Urinary bladder (tissue), 4 donors: ENCODE measurements at places on chromosomes 11 and 22.

- DNase-seq: no peak
These were observed 38.1 kb upstream of the SWAP70 start for GRCh38 chr11:9625728-9626127.

- no peak for DNase-seq
These were observed 899 bp upstream of the KLHDC7B start for GRCh38 chr22:50544746-50545253.

GRCh38 chr11:117414724-117415123 lies 87.1 kb downstream of the CEP164 start:
- no peak for DNase-seq

DNA sequence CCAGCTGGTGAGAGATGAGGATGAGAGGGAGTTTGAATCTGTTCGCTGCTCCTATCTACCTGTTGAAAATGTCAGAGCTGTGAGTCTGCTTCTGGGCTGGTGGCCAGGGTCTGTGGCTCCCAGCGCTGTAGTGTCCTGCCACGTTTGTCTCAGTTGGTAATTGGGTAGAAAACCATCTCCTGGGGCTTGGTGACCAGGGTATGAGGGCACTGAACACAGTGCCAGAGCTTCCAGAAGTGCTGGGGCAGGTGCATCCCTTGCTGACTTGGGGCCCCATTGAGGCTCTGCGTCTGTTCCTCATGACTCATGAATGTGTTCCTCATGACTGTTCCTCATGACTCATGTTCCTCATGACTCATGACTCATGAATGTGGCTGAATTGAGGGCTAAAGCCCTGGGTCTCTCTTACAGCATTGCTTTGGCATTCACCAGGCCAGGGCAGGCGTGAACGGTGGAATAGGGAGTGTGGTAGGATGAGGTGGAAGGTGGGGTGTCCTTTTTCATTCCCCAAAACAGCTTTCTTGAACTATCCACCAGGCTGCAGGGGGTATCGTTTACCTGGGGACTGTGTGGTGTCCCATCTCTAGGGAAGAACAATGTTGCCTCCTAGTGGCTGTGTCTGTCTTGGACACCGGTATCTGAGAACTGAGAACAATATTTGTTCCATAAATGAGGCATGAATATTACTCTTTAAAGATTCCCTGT lies 139.5 kb downstream of the COMMD9 start:
- no peak for DNase-seq

- no peak for DNase-seq
These were observed 31.6 kb upstream of the CCND1 start for GRCh38 chr11:69609351-69609750.

DNA sequence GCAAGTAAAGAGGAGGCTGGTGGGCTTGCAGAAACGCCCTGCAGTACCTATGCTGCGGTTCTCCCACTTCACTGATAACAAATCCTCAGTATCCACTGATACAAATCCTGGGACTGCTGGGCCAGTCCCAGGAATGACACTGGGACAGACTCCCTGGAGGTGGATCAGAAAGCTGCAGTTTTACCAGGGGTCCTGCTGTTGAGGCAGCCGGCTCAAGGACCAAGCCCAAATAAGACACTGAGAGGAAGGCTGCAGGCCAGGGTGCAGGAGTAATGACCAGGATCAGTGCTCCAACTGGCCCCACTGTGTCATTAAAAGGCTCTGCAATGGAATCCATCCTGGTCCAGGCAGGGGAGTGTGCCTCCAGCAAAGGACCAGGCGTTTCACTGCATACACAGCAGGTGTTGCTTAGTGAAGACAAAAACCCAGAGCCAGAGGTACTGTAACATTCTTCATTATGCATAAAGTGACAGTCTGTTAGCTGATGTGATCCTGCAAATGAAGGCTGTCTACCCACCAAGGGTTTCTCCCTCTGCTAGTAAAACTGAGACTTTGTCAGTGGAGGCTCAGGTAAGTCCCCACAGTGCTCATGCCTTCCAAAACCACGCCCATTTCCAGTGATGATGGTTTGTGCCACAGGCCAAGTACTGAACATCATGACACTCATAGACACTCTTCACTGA lies 1.4 kb upstream of the C22orf39 start:
- DNase-seq: no peak

DNA sequence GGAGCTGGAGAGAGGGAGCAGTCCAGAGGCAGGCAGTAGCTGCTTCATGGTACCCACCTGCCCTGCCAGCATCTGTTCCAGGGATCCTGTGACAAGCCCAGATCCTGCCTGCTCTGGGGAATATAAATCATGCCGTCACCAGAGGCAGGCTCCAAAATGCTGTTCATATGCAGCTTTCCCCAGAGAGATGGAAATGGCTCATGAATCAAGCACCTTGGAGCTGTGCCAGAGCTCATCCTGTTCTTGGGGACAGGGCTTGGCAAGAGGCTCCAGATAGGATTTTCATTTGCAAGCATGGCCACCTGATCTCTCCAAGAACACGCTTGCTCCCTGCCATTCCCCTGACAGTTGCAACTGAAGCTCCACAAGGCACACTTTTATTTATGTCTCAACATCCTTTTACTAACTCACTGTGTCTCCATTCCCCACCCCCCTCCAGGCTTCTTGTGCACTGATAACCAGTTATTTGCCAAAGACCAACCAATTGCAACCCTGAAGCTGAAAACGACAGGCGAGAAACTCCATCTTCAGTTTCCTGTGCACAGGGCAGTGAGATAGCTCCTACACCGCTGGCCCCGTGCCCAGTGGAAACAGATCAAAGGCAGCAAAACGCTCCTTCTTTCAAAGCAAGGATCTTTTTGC lies 115.8 kb upstream of the PITPNB start:
- peak; percentile 57 for DNase-seq

- DNase-seq: no peak
These were observed 440.1 kb upstream of the CCDC90B start for GRCh38 chr11:83726316-83726715.

DNA sequence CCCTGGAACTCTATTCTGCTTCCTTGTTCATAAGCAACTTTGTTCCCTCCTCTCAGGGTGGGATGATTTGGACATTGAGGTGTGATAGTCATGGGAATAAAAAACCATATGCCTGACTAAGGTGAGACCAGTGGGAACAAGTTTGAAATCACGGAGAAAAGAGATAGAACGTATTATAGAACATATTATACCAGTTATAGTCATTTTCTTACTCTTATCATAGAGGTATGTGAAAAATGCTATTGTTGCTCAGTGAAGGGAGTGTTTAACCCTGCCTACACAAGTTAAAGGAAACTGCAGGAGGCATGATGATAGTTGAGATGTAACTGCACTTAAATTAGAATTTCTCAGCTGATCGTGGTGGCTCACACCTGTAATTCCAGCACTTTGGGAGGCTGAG lies 15.5 kb downstream of the OR6Q1 start:
- DNase-seq: no peak
